ENCODE measurements at places on chromosomes 2 and 18.

- DNase-seq, result peak; percentile 44
These were observed 33.8 kb downstream of the SMC6 start for GRCh38 chr2:17719562-17720371.

- no peak for DNase-seq
These were observed 45.9 kb downstream of the IL1R2 start for GRCh38 chr2:102037681-102038080.

GRCh38 chr2:160836755-160837154 is 323.5 kb upstream of the TANK start:
- DNase-seq, result no peak

DNA sequence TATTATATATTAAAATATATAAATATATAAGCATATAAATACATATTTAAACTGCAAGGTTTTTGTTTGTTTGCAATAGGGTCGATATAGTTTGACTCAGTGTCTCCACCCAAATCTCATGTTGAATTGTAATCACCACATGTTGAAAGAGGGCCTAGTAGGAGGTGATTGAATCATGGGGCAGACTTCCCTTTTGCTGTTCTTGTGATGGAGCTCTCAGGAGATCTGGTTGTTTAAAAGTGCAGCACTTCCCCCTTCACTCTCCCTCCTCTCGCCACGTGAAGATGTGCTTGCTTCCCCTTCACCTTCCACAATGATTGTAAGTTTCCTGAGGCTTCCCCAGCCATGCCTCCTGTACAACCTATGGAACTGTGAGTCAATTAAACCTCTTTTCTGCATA is 2137.3 kb upstream of the CELF4 start:
- no peak for DNase-seq

DNA sequence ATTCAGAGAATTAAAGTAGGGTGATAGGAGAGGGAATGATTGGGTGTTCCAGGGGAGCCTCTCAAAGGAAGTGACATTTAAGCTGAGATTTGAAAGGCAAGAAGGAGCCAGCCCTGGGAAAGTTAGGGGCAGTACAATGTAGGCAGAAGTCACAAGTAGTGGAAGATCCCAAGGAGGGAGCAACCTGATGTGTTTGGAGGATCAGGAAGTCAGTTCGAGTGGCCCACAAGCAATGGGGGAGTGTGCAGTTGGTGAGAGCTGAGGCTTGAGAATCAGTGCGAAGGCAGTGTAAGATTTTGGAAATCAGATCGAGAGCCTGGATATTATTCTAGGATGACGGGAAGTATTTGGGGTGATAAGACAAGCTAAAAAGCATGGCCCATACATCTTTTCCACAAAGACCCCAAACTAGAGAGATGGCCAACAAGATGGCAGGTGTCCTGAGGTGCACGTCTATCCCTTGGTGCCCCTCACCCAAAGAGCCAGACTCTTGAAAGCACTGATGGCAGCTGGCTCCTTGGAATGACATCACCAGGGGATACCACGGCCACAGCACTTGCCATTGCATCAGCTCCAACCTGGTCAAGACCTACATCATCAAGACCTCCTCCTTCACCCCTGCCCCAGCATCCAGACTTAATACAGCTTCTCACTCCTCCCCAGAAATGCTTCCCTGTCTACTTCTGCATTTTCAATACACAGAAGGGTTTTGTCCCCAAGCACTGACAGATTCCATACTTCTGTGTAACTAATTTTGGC is 127.3 kb downstream of the BCL2 start:
- no peak for DNase-seq

DNA sequence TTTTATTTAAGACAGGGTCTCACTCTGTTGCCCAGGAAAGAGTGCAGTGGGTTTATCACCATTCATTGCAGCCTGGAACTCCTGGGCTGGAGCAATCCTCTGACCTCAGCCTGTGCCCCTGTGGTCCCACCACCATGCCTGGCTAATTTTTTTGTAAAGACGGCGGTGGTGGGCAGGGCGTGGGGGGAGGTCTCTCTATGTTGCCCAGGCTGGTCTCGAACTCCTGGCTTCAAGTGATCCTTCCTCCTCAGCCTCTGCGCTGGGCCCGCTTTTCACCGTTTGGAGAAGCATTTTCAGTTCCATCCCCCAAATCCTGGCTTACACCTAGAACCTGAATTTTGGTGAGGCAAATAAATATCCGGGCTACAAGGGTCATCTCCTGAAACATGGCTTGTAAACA is 1.4 kb upstream of the ATP5F1A start:
- DNase-seq, result no peak

GRCh38 chr18:10419420-10420103 is 34.9 kb upstream of the APCDD1 start:
- DNase-seq, result no peak

DNA sequence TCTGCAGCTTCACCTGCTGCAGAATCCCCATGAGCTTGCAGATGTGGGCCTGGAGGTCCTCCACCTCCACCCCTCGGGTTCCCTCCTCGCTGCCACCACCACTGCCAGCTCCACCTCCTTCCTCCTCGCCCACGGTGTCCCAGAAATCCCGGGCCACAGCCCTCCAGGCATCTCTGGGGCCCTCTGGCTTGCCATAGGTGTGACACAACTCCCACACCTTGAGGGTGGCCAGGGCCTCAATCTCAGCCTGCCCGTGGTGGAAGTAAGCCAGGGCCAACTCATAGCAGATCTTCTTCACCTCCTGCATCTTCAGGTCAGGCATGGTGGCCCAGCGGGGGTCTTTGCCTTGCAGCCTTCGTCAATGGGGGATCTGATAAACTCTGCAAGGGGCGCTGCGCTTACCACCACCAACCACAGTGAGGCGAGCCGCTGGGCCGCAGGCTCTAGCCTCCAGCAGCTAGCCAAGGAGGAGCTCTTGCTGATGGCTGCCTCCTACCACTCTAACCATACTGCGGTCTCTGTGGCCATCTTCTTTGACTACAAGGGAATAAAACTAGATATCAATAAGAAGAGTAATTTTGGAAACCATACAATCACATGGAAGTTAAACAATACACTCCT is 36.1 kb upstream of the ANKRD62 start:
- no peak for DNase-seq

GRCh38 chr2:176976736-176977685 is 235.6 kb upstream of the HNRNPA3 start:
- no peak for DNase-seq

DNA sequence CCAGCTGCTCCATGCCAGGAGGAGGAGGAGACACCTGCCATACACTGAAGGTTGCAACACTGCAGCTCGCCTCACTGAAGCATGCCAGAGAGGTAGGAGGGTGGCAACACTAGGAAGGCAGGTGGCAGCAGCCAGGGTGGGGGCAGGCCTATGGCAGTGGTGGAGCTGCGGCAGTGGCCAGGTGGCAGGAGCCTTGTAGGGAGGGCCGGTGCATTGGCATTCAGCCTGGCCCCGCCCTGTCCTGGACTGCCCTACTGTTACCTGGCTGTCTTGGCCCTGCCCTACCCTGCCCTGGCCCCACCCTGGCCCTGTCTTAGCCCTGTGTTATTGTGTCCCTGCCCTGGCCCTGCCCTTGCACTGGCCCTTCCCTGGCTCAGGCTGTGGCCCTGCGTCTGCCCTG is 7.4 kb upstream of the ANKRD62 start:
- DNase-seq, result no peak

- no peak for DNase-seq
These were observed 9.0 kb downstream of the UGP2 start for GRCh38 chr2:63850649-63851048.

DNA sequence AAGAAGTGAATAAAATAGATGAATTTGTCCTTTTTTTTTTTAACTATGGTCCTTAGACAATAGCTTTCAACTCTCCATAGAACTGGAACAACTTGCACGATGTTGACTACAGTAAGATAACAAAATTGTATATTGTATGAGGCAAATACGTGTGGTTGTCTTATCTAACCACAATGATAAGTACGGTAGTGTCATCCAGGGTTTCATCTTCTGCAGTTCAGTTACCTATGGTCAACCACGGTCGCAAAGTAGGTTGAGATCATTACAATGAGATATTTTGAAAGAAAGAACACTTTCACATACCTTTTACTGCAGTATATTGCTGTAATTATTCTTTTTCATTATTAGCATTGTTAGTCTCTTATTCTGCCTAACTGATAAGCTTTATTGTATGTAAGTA is 295.2 kb downstream of the PARD3B start:
- no peak for DNase-seq

DNA sequence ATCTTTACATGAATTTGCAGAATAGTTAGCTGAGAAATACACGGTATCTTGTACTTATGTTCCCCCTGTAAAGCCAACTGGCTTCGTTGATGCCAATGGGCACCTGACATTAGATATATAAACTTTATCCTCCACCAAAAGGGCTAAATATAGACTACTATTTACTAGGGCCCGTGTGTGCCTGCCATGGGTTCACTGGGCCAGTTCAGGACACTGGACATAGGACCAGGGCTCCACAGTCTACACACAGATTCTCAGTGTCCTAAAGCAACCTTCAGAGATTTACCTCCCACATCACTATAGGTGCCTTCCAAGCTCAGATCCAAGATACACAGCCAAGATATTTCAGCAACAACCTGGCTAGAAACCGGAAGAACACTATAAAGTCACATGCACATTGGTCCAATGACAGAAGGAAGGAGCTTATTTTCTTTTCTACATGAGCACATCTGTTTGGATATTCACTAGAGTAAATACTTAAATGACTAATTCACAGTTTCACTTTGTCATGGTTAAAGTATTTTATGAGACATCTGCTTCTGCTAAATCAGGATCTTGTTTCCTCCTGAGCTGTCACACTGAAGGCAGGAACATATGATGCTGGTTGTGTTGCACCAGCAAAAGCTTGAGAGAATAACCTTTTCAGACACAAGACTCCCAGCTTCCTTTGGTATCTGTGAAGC is 95.1 kb downstream of the MYO5B start:
- peak; percentile 45 for DNase-seq

DNA sequence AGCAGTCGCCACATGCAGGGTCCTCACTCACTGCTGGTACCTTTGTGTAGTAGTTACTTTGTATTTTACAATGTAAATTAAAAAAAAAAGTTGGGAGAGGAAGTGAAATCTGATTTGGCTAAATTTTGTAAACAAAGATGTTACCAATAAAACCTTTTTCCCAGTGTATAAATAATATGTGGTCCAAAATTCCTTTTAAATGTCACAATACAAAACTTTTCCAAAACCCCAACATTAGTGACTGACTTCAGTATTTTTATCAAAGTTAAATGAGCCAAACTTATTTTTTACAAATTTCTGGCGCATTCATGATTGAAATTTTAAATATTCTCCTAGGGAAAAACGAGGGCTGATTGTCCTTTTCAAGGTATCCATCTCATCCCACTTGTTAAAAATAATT is 239.9 kb downstream of the AGAP1 start:
- DNase-seq, result no peak

DNA sequence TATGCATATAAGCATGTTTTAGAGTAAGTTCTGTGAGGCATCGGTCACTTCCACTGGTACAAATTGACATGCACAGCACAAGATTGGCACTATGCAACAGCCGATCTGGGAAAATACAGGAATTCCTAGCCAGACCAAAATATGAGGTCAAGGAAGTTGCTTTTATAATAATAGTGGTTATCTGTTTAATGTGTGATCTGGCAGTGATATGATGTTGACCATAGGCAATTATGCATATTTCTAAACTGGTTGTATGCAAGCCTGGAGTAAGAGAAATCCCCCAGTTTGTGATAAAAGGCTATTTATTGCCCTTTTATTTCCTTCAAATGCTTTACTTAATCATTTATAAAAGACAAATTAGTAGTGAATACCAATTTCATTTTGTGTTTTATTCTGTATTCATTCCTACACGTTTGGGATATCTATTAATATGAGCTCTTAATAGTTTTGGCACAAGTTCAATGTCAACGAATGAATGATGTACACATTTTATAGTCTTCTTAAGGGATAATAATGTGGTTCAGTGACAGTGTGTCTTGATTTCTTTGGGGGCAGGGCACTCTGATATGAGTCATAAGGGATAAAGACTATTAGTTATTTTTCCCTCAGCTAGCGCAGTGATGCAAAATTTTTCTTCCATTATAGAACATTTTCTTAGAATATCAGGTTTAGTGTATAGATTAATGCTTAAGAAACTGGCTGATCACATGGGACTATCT is 34.7 kb upstream of the ZEB2 start:
- no peak for DNase-seq

DNA sequence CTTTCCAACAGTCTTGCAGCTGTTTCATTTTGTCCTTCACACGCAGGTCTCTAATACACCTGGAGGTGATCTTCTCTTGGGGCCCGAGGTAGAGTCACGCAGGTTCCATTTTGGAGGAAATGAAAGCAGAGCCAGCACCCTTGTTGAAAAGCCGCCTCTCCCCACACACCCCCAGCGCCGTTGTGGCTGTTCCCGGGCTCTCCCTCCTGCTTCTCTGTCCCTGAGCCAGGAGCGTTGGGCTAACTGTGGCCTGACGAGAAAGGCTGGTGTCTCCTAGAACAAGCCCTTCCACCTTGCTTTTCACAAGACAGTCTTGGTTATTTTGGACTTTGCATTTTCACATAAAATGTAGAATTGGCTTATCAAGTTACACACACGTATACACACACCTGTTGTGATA is 16.3 kb downstream of the SNED1 start:
- no peak for DNase-seq

DNA sequence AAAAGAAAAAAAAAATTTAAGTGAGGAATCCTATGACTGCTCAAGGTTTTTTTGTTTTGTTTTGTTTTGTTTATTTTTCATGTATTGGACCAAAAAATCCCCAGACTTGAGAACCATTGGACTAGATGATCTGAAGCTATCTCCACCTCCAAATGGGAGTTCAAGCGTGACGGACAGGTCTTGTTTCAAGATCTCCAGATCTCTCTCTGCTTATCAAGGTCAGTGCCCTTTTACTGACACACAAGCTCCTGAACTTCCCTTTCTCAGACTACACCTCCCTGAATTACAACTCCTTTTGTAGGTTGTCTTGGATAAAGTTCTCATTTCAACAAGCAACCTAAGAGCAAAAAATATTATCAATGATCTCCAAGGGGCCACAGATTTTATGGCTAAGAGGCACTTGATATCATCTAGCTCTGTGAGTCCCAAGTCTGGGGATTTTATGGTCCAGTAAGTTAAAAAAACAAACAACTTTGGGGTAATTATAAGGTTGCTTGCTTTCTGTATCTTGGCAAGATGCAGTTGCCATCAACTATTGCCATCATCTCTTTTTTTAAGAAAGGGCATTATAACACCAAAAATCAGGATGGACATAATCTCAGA is 396.0 kb upstream of the ATP5MC3 start:
- DNase-seq, result no peak

- DNase-seq, result no peak
These were observed 74.2 kb downstream of the INO80D start for GRCh38 chr2:206011795-206012194.

DNA sequence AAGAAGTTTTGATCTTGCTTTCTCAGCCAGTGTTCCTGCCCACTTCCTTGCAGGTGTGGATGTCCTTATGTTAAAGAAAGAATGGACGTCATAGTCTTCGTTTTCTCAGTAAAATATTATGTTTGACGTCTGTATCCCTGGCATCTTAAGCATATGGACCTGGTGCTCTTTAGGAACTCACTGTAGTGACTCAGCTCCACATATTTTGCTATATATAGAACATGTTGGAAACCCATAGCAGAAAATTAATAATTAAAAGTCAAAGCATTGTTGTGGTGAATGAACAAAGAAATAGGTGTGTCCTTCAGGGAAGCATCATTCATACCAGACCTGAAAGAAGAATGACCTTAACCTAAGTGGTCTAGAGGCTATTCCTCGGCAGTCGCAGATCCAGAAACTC is 196.1 kb downstream of the MCFD2 start:
- DNase-seq, result no peak
